ENCODE measurements at places on chromosomes 5 and 9.

DNA sequence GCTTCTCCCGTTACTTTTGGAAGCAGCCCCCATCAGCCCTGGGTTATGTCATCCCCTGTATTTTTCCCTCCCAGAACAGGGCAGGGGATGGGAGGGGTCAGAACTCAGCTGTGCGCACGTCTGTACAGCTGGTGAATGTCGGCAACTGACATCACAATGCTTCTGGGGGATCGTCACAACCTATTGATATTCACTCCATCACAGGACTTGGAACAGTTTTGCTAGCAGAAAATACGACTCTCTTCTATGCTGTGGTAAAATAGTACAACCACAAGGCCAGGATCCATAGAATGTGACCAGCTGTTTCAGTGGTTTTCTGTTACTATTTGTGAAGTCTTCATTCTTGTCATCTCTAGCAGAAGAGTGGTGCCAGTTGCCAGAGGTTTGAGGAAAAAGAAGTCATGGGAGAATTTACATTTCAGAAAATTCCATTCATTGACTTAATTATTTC, 77.1 kb upstream of the KLF4 start:
- DNase-seq, result no peak

DNA sequence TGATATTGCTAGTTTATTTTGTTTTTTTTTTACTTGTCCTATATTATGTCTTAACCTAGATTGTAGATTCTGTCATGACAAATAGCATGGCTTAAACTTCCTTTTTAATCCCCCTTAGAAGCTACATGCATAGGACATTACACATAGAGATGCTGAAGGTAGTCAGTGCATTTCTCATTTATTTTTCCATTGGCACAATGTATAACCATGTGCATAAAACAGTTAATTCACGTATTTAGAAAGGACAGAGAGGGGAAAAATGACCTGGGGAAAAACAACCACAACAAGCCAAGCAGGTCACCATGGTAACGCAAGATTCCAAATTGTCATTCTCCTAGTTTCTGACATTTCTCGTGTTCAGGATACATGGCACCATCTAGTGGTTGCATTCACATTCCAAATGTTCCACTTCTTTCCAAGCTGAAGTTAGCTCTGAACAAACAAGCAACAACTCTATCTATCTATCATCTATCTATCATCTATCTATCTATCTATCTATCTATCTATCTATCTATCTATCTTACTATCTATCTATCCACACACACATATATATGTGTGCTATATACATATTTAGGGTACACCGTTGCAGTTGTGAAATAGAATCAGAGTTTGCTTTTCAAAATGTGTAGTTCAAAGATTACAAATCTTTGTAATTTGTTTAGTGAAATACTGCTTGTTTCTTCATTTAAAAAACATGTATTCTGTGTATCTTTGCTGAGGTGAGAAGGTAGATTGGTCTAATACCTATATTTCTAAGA, 487.2 kb upstream of the ST8SIA4 start:
- DNase-seq, result no peak

- DNase-seq, result no peak
These were observed 804.6 kb upstream of the COX7C start for GRCh38 chr5:85813146-85813545.

DNA sequence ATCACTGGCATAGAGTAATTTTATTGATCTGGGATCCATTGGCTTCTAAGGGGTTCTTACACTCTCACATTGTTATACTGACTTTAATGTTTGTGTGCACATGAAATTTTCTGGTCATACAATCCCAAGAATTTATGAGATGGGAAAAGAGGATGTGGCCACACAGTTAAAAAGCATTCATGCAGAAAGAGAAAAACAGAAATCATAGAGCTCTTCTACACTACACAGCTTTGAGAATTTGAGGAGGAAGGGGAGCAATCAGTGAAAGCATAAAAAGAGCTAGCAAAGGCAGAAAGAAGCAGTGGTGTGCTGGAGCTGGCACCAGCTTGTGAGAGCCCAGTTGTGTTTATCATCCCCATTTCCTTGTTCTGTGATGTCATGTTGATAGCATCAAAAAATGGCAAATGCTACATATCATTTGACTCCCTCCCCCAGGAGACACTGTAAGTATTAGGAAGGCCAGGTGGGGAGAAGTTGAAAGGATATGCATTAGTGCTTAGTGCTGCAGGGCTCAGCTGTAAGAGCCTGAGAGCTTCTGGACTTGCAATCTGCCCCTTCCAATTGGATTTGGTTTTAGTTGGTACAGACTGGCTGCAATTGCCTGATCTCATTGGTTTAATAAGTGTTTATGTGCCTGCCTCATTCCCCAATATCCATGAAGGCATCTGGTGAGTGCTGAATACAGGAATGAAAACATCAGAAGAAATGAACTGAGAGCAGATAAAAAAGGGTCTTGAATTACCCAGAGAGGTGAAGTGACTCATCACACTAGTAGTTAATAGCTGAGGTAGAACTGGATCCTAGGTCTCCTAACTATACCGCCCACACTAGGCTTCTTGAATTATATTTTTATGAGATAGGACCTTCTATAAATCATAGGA, 30.9 kb downstream of the RHOBTB3 start:
- DNase-seq, result peak; percentile 35

- DNase-seq, result no peak
These were observed 142.5 kb upstream of the LPAR1 start for GRCh38 chr9:111180811-111181210.

- DNase-seq, result no peak
These were observed 85.1 kb upstream of the IL12B start for GRCh38 chr5:159415301-159415937.

GRCh38 chr5:6461006-6461405, 12.3 kb downstream of the UBE2QL1 start:
- no peak for DNase-seq

GRCh38 chr9:25543806-25544205, 134.4 kb downstream of the TUSC1 start:
- no peak for DNase-seq

- DNase-seq, result peak; percentile 54
These were observed at the start of gene ARHGEF28 for GRCh38 chr5:73625944-73626811. Gene ARHGEF28, plus strand, starts transcription at chr5:73626196. Its CDS starts 58,656 bp downstream, at chr5:73684852.

DNA sequence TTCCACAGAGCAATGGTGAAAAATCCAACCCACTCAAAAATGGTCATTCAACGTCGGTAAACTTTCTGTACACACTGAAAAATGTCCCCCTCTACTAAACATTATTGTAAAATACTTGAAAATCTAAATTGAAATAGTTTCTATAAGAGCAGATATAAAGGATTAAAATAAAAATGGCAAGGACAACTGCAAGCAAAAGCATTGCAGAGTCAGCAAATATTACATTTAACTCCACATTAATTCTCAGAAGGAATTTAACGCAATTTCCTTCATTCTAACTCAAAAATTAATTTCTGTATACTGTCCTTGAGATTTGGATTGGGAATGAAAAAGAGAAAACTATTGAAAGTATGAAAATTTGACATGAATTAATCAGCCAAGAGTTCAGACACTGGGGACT, 64.4 kb upstream of the SSBP2 start:
- no peak for DNase-seq

DNA sequence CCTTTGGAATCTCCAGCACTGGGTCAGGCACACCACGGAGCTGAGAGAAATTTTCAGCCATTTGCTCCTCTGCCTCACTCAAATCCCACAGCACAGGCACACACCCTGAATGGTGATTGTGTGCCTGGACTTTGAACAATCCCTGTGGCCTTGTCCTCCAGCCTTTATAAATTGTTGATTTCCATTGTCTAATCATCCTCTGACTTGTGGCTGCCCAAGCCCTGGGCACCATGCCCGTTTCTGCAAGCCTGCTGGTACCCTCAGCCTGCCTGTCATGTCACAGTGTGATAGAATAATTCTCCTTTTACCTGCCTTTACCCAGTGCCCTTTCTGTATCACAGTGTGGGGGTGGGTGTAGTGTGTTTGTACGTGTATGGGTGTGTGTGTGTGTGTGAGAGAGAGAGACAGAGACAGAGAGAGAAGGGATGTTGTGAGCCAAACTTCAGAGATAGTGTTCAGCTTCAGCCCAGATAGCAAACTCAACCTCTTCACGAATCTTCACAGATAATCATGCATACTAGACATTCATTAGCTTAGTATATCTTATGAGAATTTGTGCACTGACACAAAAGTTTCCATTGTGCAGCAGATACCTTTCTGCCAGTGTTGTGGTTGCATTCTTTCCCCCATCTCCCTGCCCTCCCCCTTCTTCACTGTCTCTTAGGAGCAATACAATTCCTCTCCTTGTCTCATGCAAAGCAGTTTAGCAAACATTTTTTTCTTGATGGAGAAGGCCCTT, 27.8 kb upstream of the SLC44A1 start:
- no peak for DNase-seq

DNA sequence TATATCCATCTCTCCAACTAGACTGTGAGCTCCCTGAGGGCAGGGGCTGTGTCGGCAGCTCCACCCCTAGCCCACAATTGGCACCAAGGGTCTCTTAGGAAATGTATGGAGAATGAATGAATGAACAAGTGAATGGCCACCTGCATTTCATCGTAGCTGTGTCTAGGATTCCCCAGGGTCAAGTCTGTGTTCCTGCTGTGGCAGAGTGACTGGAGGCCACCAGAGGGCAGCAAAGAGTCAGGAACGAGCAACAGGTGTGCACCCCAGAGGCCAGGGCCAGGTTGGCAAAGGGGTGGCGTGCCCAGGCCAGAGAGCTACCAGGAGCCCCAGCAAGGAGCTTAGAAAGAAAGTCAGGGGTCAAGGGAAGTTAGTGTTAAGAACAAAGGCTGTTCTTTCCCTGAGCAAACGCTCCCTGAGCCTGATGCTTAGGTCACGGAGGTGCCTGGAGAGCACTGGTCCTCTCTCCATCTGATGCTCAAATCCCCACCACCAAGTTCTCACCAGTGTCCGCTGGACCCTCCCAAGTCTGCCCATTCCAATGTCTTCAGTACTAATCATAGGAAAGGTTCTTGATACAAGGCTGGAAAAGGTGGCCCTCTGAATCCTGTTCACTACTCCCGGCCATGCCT, 160.7 kb downstream of the PAX5 start:
- peak; percentile 71 for DNase-seq

DNA sequence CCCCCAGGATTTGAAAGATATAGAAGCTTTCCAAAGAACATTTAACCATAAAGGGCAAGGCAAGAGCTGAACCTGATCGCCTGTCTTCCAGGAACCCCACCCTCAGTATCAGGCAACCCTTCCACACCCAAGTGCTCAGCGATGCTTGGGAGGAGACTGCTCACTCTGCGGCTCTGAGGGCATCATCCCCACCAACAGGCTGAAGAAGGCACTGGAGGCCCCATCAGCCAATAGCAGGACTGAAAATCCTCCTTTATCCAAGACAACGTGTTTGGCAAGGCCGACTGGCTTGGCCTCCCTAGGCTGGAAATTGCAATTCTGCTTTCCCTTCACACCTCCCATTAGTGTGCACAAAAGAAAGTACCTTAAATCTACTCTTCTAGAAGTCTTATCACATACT, 1.4 kb upstream of the PPP2CA start:
- peak; percentile 43 for DNase-seq
